Sigmoid colon (tissue), 7 donors: ENCODE measurements at places on chromosomes 1 and 21. TPM values are rescaled to one million over a fixed set of nuclear protein-coding genes. Genes with fewer than 3 reads are reported as not detected.

Gene NBPF15
- 21.2 TPM for total RNA-seq

Gene AMPD1
- total RNA-seq, result not detected

Gene EFCAB7
- 8.4 TPM for total RNA-seq

Gene BLACAT1
- not detected for total RNA-seq

Gene CCDC190
- total RNA-seq, result not detected

Gene LCE3D
- total RNA-seq, result not detected

- H3K4me3 ChIP-seq, result no peak overlapping the region
- H3K27me3 ChIP-seq, result no peaks in the 10 kb centered on the region
- no peak overlapping the region for H3K27ac ChIP-seq
- H3K36me3 ChIP-seq, result no peaks in the 10 kb centered on the region
- no peak for DNase-seq
- H3K4me1 ChIP-seq, result no peaks in the 10 kb centered on the region
Observed at GRCh38 chr1:25257196-25257595, 9.9 kb upstream of the RSRP1 start.

DNA sequence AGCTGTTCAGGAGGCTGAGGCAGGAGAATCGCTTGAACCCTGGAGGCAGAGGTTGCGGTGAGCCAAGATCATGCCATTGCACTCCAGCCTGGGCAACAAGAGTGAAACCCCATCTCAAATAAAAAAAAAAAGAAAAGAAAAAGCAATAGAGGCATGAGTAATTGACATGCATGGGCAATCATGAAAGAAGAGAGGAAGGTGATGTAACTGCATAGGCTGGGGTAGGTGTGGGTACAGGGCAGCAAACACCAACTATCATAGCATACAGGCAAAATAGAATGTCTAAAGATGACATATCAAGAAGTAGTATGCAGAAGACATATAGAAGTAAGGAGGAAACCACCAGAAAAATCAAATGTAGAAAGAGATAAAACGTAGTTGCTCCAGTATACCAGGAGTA is 19.0 kb upstream of the MGST3 start:
- H3K27ac ChIP-seq, result no peak overlapping the region
- no peaks in the 10 kb centered on the region for H3K36me3 ChIP-seq
- H3K4me1 ChIP-seq, result no peaks in the 10 kb centered on the region
- DNase-seq, result no peak
- no peak overlapping the region for H3K4me3 ChIP-seq

GRCh38 chr21:15240848-15241247 is 176.0 kb upstream of the NRIP1 start:
- no peak overlapping the region for H3K27ac ChIP-seq
- H3K36me3 ChIP-seq, result no peaks in the 10 kb centered on the region

DNA sequence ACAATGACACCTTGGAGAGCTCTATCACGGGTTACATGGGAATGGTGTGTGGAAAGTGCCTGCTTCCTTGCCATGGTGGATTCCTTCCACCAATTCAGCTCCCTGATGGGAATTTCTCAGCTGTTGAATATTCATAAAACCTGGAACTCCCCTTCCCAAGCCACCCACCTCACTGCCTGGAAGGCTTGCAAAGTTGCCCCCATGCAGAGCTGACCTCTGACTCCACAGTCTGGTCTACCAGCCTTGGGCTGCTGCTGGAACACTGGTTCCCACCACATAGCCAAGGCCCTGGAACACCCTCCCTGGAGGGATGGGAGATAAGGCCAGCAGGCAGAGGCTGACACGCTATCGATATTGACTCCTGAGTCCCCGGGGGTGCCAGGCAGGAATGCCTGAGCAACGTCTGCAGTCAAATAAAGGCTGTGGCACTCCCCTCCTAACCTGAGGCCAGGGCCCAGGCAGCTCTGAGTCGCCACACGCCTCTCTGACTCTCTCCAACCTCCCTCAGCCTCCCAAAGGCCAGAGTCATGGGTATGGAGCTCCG is 8.8 kb downstream of the CCDC24 start:
- H3K4me1 ChIP-seq, result no peaks in the 10 kb centered on the region
- no peak overlapping the region for H3K27ac ChIP-seq
- H3K36me3 ChIP-seq, result peaks cover 8% of the 10 kb centered on the region

DNA sequence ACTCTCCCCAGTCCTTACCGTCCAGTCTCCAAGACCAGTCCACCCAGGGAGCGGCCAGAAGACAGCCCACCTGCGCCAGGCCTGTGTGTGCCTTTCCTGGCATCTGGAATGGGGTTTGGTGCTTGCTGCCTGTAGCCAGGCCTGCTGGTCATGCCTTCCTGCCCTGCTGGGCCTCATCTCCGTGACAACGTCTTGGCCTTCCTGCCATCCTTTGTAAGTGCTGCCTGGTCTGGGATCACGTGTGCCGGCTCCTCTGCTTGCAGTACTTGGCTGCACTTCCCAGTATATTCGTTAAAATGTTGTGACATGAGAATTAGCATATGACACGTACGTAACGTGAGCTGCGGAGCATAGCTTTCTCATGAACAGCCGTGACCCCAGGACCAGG is 145.3 kb upstream of the COL6A1 start:
- H3K4me1 ChIP-seq, result peaks cover 9% of the 10 kb centered on the region
- H3K36me3 ChIP-seq, result no peaks in the 10 kb centered on the region
- H3K4me3 ChIP-seq, result no peak overlapping the region
- H3K27ac ChIP-seq, result no peak overlapping the region

DNA sequence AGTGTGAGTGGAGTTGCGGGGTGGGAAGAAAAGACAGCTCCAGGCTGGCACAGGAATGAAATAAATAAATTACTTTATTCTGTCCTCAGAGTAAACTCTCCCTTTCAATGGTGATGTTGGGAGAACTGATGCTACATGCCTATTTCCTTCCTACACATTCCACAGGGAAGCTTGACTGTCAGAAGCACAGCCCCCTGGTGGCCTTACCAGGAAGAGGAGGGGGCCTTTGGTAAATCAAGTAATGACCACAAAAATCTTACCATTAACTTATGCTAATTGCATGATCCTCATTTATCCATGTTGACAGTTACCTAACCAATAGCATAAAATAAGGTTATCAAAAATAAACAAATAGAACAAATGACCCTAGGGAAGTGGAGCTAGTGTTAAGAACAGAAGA is 605.0 kb upstream of the PKN2 start:
- no peak overlapping the region for H3K27ac ChIP-seq
- H3K27me3 ChIP-seq, result no peaks in the 10 kb centered on the region
- no peak overlapping the region for H3K4me3 ChIP-seq
- H3K4me1 ChIP-seq, result no peaks in the 10 kb centered on the region
- no peaks in the 10 kb centered on the region for H3K36me3 ChIP-seq

- DNase-seq, result no peak
- no peak overlapping the region for H3K4me3 ChIP-seq
- peaks cover 16% of the 10 kb centered on the region for H3K36me3 ChIP-seq
- H3K27ac ChIP-seq, result no peak overlapping the region
- no peaks in the 10 kb centered on the region for H3K27me3 ChIP-seq
Observed at GRCh38 chr1:155463865-155464650, 98.5 kb downstream of the ASH1L start.

DNA sequence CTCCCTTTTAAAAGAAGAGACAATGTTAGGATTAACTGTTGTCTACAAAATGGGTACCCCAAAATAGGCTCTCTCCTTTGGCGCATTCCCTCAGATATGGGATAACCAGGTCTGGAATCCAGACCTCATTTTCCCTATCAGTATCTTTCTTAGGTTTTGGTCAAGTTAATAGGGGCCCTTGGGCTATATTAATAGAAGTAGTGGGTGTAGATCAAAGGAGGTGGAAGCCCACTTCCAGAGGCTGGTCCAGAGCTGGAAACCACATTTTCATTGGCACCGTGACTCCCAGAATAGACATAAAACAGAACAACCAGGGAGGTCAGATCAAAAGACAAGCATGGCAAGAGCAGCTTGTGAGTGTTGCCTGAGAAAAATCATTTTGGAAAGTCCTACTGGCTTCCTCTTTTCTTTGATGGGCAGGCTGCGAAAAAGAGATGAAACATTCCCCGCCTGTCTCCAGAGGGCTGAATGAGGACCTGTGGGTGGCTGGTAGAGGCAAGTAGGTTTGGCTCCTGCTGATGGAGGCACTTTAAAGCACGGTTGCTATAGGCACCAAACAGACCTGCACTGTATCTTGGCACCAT is 25.8 kb upstream of the KIF21B start:
- no peaks in the 10 kb centered on the region for H3K27me3 ChIP-seq
- no peak for DNase-seq
- no peaks in the 10 kb centered on the region for H3K36me3 ChIP-seq
- H3K27ac ChIP-seq, result no peak overlapping the region
- no peak overlapping the region for H3K4me3 ChIP-seq

GRCh38 chr1:205680073-205680851 is at the start of gene SLC45A3:
SLC45A3 (minus strand) TSS chr1:205680509; CDS start chr1:205664656, 15,853 bp downstream.
- no peaks in the 10 kb centered on the region for H3K36me3 ChIP-seq
- H3K4me1 ChIP-seq, result peaks cover 19% of the 10 kb centered on the region
- no peaks in the 10 kb centered on the region for H3K27me3 ChIP-seq
- H3K27ac ChIP-seq, result no peak within 1 kb of the TSS

DNA sequence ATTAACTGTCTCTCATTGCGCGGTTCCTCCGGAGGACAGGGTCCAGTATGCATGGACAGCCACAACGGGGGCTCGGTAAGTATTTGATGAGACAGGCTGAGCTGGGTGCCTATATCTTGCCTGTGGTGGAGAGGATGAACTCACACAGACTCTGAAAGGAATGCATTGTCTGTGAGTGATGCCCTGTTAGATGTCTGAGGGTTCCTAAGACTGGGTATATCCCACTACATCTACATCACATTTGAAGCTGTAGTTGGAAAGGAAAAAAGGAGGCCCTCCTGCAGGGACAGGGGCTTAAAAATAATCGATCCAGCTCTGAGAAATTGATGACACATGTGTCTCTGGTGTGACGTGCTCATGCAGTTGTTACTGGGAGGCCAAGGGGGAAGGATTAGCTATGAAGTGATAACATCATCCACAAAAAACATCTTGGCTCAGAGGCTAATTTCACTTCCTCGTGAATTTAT is 1.9 kb downstream of the ADARB1 start:
- no peaks in the 10 kb centered on the region for H3K36me3 ChIP-seq
- no peaks in the 10 kb centered on the region for H3K27me3 ChIP-seq
- peak overlapping the region; percentile 97 for H3K27ac ChIP-seq
- peak; percentile 38 for DNase-seq
- peaks cover 29% of the 10 kb centered on the region for H3K4me1 ChIP-seq

DNA sequence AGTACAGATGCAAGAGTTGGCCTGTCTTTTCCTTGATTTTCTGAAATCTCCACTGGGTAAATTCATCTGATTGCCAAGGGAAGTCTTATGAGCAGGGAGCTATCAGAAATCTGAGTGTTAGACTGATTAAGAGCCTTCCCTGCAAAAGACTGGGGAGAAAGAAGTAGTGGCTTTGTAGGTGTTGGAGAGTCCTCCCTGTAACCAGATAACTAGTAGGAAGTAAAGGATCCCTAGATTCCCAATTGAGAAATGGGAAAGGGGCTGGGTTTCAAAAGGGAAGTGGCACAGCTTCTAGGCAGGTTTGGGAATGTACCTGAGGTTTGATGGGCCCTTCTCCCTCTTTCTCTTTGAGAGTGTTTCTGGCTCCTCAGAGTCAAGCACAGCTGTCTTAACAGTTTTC is 2.1 kb downstream of the TLCD4 start:
- no peak for DNase-seq
- H3K4me3 ChIP-seq, result no peak overlapping the region
- no peaks in the 10 kb centered on the region for H3K36me3 ChIP-seq
- H3K27ac ChIP-seq, result no peak overlapping the region
- H3K4me1 ChIP-seq, result peaks cover 14% of the 10 kb centered on the region
- H3K27me3 ChIP-seq, result no peaks in the 10 kb centered on the region

DNA sequence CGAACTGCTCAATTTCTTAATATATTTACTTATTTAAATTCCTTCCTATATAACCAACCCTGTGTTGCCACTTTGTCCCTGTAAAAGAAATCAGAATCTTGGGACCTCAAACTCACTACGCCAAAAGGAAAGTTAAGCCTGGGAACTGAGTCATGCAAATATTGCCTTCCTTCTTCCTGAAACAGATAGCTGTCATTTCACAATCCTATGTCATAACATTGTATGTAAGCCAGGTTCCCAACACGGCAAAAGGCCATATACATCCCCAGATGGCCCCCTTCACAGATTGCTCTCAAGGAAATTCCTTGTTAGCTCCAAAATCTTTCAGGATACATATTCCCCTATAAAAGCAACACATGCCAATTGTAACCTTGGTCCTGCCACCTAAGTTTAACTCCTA is 39.7 kb downstream of the C21orf91 start:
- H3K4me3 ChIP-seq, result no peak overlapping the region
- no peaks in the 10 kb centered on the region for H3K36me3 ChIP-seq
- H3K27me3 ChIP-seq, result no peaks in the 10 kb centered on the region
- no peaks in the 10 kb centered on the region for H3K4me1 ChIP-seq
- no peak overlapping the region for H3K27ac ChIP-seq
- DNase-seq, result no peak

DNA sequence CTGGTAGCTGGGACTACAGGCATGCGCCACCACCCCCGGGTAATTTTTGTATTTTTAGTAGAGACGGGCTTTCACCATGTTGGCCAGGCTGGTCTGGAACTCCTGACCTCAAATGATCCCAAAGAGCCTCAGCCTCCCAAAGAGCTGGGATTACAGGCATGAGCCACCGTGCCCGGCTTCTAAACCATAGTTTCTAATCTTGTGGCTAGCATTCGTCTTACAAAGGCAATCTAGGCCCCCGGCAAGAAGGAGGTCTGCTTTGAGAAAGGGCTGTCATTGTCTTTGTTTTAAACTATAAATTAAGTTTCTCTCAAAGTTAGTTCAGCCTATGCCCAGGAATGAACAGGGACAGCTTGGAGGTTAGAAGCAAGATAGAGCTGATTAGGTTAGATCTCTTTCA is 10.3 kb upstream of the L1TD1 start:
- no peaks in the 10 kb centered on the region for H3K36me3 ChIP-seq
- H3K4me1 ChIP-seq, result no peaks in the 10 kb centered on the region
- no peak for DNase-seq
- H3K27me3 ChIP-seq, result no peaks in the 10 kb centered on the region
- no peak overlapping the region for H3K4me3 ChIP-seq
- H3K27ac ChIP-seq, result no peak overlapping the region

DNA sequence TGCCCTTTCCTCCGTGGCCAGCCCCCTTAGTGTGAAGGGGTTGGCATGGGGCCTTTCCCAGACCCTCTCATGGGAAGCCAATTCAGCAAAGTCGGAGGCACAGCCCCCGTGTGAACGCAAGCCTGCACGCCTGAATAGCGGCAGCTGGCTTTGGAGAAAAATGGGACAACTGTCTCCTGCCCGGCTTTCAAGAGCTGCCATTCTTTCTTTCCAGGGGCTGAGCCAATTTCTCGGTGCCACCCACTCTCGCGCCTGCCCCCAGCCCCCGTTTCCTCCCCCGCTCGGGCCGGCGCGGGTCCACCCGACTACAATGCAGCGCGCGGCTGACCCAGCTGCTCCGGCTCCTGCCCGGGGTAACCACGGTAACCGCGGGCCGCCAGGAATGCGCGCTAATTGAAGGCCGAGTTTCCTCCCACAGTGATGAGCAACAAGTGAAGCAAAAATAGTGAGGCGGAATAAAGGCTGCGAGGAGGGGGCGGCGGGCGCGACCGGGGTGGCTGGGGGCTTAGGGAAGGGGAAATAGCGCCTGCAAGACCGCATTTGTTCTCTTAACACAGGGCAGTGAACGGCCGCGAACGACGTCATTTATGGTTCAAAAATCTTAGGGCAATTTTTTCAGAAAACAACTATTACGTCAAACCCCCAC is 27.8 kb downstream of the ILDR2 start:
- DNase-seq, result peak; percentile 68
- peak overlapping the region; percentile 20 for H3K27ac ChIP-seq
- no peaks in the 10 kb centered on the region for H3K36me3 ChIP-seq
- peak overlapping the region; percentile 44 for H3K4me3 ChIP-seq
- H3K4me1 ChIP-seq, result no peaks in the 10 kb centered on the region

GRCh38 chr1:25537153-25537831 is 6.1 kb upstream of the LDLRAP1 start:
- DNase-seq, result no peak
- no peak overlapping the region for H3K4me3 ChIP-seq
- H3K4me1 ChIP-seq, result no peaks in the 10 kb centered on the region
- no peaks in the 10 kb centered on the region for H3K36me3 ChIP-seq
- no peaks in the 10 kb centered on the region for H3K27me3 ChIP-seq
